ENCODE measurements at places on chromosomes 3 and 15.

- DNase-seq = no peak
Observed at GRCh38 chr3:129794311-129795185, 99.0 kb downstream of the TMCC1 start.

GRCh38 chr3:47617086-47618010 is 38.7 kb upstream of the CSPG5 start:
- DNase-seq = no peak

GRCh38 chr3:15460891-15461531 is 33.6 kb downstream of the EAF1 start:
- no peak for DNase-seq

GRCh38 chr3:173796890-173797289 is 399.3 kb downstream of the NLGN1 start:
- no peak for DNase-seq

- no peak for DNase-seq
Observed at GRCh38 chr3:58572013-58572633, 5.1 kb downstream of the FAM107A start.

GRCh38 chr3:22990291-22991200 is 212.6 kb upstream of the UBE2E2 start:
- no peak for DNase-seq

GRCh38 chr3:20405744-20406143 is 219.7 kb upstream of the SGO1 start:
- no peak for DNase-seq

DNA sequence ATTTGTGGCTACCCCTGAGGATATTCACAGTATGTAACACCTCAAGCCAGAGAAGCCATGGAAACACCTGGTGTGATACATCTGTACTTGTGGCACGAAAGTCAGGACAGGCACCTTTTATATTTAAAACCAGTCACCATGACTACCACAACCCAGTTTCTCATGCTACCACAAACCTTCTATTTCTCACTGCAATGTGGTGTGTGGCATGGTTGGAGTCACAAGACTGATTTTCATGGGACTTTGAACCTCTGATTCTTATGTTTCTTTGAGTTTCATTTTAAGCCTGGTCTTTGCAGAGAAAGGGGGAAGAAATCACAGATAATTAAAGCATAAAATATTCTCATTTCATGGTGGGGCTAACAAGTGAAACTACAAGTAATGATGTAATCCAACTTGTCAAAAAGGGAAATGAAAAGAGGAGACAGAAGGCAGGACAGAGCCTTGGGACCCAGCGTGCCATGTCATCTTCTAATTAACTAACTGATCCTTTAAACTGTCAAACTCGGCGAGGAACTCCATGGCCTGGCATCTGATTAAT is 175.9 kb downstream of the PDZRN3 start:
- no peak for DNase-seq

GRCh38 chr3:100613721-100614390 is 4.5 kb downstream of the ADGRG7 start:
- DNase-seq = no peak

GRCh38 chr3:151145713-151146070 is 57.3 kb downstream of the GPR171 start:
- DNase-seq = no peak

GRCh38 chr15:69457304-69458280 is 5.0 kb downstream of the RPLP1 start:
- no peak for DNase-seq

All from activated CD8-positive, alpha-beta memory T cell treated with anti-CD3 and anti-CD28 coated beads for 4 hours (primary cell).